Stimulated activated CD4-positive, alpha-beta T cell treated with anti-CD3 and anti-CD28 coated beads, Interleukin-1b, Interleukin-23, amount 100 ng/mL, for 4 hours (primary cell): ENCODE measurements at places on chromosomes 3 and 15.

- peak; percentile 6 for DNase-seq
Measured at GRCh38 chr3:194768586-194768985, 82.9 kb downstream of the FAM43A start.

GRCh38 chr15:28983432-28984311 is 97.9 kb downstream of the APBA2 start:
- DNase-seq: no peak

- DNase-seq: no peak
Measured at GRCh38 chr15:100309109-100310040, 32.4 kb downstream of the ADAMTS17 start.

GRCh38 chr3:41716471-41716870 is 245.4 kb downstream of the ULK4 start:
- DNase-seq: no peak

GRCh38 chr3:5768281-5768945 is 580.9 kb downstream of the EDEM1 start:
- no peak for DNase-seq

DNA sequence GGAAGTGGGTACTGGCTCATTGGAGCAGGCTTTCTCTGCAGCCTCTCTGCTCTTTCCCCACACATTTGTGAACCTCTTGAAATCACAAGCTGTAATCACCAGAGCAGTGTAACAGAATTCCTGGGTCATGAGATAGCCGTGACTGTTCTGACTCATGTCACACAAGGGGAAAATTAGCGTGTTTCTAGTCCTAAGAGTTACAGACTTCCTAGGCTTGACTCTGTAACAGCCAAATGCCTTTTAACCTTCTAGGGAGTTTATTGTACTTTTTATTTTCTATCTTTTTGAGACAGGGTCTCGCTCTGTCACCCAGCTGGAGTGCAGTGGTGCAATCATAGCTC is 54.7 kb upstream of the TRAK1 start:
- no peak for DNase-seq

DNA sequence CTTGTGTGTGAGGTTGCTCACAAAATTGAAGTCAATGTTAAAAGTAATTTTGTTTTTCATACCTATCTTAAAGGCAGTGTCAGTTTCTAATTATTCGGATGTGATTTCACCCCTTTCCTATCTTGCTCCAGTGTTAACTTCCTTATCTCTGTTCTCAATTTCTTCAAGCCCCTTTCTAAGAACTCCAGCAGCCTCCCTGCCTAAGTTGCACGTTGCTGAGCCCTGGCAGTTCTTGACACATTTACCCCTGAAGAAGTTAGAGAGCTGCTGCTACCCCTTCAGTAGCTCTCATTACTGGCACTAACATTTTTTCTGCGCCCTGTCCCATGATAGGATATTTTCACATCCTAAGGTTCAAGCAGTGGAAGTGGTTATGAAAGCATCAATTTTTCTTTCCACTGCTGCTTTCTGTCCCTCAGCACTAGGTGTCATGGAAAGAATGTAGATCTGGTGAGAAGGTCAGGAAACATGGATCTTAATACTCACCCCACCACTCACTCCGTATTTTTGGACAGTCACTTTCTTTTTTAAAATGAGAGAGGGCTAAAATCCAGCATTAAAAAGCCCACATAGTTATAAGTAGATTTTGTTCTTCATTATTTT is 62.9 kb downstream of the OPA1 start:
- DNase-seq: no peak

DNA sequence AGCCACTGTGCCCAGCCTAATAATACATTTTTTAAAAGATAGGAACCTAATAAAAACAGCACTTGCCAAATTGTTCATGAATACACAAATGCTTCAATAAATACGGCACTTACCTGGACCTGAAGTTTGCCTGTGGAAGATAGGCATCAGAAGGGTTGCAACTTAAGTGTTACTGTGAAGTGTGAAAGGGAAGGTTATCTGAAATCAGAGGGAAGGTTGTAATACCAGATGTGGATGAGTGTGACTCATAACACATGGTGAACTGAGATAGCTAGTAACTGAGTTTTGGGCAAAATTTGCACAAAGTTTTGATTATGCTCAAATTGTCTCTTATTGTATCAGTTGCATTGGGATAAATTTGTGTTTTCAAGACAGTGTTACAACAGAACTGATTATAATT is 68.0 kb downstream of the ATP11B start:
- DNase-seq: no peak

DNA sequence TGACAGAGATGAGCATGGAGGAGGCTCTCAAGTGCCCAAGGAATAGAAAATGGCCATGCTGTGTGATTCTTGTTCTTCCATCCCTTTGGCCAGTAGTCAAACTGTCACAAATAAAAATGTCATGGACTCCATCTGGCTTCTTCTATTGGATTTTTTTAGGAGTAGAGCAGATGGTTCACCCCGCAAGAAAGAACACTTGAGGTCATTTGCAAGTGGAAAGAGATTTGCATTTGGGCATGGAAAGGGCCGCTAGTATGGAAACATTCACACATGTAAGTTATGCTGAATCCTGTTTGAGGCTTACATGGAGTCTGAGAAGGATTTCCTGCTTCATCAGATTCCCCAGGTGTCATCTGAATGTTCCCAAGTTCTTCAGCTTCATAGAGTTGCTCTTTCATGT is 53.1 kb upstream of the CFAP161 start:
- DNase-seq: no peak

- DNase-seq: no peak
Measured at GRCh38 chr3:116153174-116153573, 292.1 kb downstream of the LSAMP start.

DNA sequence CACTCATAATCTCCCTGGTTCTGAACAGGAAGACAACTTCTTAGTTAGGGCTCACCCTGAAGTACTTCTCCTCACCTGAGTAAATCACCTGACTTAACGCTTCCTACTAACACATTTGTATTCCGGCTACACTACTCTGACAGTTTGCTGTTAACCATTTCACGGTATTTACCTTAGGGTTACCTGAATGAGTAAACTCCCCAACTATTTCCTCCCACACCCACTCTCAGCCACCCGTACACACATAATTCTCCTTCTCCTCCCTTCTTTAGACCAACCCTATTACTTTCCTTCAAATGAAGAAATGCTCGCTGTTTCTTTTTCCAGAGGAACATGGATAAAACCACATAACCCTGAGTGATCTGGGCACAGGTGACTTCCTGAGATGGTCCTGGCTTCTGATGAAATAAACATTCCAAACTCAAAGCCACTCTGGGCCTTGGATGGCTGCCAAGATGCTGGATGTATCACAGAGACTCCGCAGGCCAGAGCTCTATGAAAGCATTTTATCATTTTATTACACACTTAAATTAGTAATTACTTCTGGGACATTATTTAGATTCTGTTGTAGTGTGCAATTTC is 183.6 kb upstream of the ATP11B start:
- DNase-seq: no peak

GRCh38 chr3:60755094-60755493 is 496.2 kb downstream of the FHIT start:
- DNase-seq: no peak

- DNase-seq: no peak
Measured at GRCh38 chr15:45606841-45607240, 19.7 kb downstream of the BLOC1S6 start.
